Sigmoid colon (tissue), 7 donors: ENCODE measurements at places on chromosomes 3 and 15. TPM values are rescaled to one million over a fixed set of nuclear protein-coding genes. Genes with fewer than 3 reads are reported as not detected.

Gene AMT
- 4.3 TPM for total RNA-seq

Gene GOLGA6L4
- 5.0 TPM for total RNA-seq

Gene TMEM87A
- total RNA-seq, result 32.7 TPM

Gene HHATL
- not detected for total RNA-seq

Gene SI
- not detected for total RNA-seq

DNA sequence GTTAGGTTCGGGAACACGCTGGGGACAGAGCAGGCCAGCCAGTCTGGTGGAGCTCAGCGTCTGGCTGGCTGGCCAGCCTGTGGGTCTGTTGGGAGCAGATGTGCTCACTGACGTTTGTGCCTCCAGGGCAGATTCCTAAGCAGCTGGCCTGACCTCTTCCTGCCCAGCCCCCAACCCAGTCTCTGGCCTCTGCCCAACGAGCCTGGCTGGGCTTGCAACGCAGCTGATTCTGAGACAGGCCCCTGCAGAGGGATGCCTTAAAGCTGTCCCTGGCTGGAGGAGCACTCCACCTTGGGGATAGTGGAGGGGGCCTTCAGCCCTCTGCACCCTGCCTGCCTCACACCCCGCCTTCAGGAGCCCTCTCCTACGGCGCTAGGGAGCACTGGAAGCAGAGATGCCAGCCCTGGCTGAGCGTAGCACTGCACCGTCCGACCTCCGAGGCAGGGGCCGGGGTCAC is 46.0 kb downstream of the KLF13 start:
- DNase-seq, result peak; percentile 90

DNA sequence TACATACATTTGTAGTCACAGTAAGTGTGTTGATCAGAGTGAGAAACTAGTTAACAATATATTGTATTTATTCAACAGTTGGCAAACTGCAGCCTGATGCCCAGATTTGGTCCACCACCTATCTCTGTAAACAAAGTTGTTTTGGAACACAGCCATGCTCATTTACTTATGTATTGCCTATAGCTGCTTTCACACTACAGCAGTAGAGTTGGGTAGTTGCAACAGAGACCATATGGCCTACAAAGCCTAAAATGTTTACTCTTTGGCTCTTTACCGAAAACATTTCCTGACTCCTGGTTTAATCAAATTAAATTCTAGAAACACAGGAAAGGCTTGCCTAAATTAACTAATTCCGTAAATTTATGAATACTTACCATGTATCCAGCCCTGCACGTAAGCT is 39.4 kb downstream of the CMC1 start:
- DNase-seq, result no peak

GRCh38 chr3:42149975-42150374 is 58.8 kb downstream of the TRAK1 start:
- no peak for DNase-seq

GRCh38 chr3:54355800-54356199 is 233.4 kb downstream of the CACNA2D3 start:
- no peak for DNase-seq

DNA sequence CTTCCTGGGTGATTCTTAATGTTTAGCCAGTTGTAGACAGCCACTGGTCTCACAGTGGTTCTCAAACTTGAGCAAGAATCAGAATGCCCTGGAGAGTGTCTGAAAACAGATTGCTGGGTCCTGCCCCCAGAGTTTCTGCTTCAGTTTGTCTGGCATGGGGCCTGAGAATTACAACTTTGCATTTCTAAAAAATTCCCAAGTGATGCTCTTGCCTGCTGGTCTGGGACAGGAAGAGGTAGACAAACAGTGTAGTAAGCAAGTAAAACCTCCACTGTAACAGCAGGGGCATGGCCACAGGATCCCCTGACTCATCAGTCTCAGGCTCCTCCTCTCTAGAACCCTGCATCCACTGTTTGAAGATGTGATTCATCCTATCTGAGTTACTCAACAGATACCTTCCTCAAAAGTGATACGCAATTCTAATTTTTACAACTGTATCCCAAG is 36.5 kb downstream of the DZIP1L start:
- DNase-seq, result no peak

DNA sequence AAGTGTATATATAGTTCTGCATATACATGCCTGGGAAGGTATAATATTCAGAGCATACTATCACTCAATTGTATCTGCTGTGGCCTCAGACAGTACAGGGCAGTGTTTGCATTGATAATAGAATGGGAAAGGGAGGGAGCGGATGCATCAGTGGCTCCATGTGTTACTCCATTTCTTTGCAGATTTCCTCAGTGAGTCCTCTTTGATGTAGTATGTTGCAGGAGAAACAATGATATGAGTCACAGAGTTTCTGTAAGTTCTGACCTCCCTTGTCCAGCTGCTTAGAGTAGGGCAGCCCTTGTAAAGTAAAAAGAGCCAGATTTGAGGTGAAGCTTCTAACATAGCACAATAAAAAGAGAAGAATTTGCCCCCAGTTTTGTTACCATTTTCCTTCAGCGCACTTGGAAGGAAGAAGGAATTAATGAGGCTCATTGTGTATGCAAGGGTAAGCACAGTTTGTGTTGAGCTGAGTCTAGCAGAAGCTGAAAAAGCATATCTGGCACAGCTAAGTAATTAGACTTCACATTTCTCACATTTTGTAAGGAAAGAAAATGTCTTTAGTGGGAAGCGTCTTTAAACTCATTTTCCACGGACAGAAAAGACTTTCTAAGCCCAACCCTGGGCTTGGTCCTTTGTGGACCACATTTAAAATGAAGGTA is 555.8 kb upstream of the IL12A start:
- DNase-seq, result no peak

DNA sequence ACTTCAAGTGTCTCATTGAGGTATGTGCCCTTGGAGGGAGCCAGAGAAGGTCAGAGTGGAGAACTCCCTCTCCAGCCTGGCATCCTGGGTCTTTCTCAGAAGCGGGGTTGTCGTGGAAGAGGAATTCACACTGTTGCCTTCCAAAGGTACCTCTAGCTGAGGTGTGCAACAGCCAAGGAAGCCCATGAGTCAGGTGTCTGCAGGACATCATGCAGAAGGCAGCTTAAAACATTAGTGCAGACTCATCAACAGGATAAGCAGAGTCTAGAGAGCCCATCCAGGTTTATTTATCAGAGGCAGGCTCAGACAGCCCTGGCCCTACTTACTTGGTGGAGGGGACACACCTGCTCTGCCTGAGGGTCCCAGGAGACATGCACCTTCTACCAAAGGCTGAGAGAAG is 95.6 kb upstream of the TPM1 start:
- no peak for DNase-seq

DNA sequence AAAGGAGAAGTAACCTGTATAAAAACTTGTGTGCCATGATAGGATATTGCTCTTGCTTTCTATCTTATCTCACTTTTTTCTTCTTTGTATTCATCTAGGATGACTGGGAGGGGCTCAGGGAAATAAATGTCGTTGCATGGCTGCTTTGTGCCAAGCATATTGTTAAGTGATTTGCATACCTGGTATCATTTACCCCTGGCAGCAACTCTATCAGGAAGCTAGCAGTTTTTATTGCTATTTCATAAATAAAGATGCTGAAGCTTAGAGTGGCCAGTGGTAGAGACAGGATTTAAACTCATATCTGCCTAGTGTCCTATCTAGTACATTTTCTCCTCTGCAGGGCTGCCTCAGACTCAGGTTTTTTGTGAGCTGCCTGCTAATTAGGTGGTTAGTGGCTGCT is 253.3 kb downstream of the PTPRG start:
- DNase-seq, result no peak

- DNase-seq, result no peak
Measured at GRCh38 chr3:25381083-25381482, 47.0 kb upstream of the RARB start.

- DNase-seq, result no peak
Measured at GRCh38 chr3:191373327-191373726, 43.0 kb upstream of the UTS2B start.

DNA sequence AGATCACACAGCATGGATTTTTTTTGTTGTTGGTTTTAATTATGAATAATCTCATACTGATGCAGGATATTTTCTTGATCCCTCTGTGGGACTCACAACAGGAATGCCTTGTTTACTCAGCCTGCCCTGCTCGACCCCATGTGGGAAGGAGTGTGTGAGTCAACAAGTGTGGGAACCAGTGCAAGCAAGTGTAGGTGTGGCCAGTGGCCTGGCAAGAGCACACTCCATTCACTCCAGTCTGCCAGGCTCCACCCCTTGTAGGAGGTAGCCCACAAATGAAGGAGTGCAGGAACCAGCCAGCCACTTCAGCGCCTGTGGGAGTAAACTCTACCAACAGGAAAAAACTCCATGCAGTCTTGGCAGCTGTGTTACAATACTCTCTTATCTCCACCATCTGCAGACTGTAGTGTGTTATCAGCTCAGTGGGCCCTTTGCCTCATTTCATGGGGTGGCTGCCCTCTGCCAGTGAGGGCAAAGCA is 393.6 kb downstream of the OTOL1 start:
- no peak for DNase-seq

DNA sequence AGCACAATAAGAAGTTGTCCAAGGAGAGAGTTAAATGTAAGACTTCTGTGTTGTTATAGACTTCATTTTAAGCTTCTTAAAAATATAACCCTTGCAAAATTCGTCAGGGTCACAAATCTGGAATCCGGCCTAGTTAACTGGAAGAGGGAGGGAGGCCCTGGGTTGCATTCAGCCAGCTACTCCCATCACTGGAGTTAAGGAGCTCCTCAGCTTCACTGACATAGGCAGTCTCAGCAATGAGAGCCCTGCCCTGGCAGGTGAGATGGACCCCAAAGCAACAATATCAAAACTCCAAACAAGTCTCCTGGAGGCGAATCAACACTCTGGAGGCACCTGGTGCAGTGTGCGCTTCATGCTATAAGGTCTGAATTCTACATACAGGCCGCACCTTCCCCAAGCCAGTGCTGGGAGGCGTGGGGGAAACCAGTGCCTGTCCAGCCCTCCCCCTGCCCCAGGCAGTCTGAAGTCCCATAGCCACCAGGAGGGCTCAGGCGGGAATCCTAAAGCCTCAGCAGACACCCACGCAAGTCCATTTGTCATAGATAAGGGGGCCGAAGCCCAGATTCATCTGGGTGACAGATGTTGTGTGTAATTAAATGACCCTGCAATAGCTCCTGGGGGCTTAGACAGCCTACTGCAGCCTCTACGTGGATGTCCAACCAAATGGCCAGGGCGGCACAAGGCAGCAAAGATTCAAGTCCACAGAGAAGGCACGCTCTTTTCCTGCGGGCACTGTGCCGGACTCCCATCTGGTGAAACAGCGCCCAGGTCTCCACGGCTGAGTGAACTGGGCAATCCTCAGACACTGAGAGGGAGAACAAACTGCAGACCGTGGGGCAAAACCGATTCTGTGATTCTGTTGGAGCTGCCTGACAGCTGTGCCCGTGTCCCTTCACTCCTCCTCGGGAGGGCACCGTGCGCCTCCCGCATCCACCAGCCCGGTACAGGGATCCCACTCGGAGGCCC is 64.9 kb downstream of the ATP10A start:
- no peak for DNase-seq

- no peak for DNase-seq
Measured at GRCh38 chr15:59420986-59421618, 16.9 kb upstream of the FAM81A start.

DNA sequence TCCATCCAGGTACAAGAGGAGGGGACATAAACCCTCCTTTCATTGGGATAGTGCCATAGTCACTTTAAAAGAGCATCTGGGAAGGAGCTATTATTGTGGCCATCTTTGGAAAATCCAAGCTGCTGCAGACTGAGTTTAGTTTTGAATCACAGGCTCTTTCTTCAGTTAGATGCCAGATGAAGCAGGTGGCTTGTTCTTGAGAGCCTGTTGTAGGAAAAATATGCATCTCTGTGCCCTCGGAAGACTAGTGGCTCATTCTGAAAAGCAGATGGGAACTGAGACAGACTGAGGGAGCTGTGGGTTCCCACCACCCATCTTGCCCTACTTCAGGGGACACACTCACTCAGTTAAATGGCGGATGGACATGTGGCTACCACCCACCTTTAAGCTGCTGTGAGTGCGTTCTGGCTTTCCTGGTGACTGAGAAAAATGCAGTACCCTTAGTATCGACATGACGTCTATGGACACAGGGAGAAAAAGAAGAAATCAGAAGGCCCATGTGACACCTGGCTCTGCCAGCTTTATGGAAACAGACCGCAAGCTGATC is 50.2 kb downstream of the RARB start:
- no peak for DNase-seq

GRCh38 chr3:179750720-179751328 is 98.0 kb downstream of the USP13 start:
- no peak for DNase-seq

GRCh38 chr3:106768941-106769480 is 608.2 kb upstream of the CCDC54 start:
- no peak for DNase-seq

GRCh38 chr3:197428952-197429351 is 126.8 kb downstream of the BDH1 start:
- no peak for DNase-seq

DNA sequence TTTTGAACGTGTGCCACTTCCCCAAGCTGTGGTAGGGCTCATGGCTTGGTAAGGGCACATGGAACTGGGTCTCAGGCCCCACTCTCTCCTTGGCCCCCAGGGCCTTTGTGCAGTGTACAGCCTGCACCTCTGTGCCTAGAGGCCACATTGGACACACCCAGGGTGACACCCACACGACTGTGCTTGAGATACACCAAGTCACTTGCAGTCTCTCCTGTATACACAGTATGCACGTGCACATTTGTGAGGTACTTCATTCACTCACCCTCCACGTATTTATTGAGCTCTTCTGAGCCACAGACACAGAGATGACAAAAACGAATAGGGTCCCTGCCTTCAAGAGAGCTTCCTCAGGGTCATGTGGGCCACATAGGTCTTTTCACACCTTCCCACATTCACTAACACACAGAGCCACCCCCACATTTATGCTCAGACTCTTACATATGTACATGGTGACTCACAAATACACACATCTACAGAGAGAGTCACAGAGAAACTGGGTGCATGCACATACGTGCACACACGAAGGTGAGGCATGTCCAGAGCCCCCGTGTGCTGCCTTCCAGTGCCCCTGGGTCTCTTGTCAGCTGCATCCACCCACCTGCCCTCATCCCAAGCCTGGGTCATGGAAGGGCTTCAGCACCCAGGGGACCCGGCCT is 9.8 kb upstream of the TMEM115 start:
- DNase-seq, result no peak
